ENCODE measurements at places on chromosomes 16 and 17.
A peak's percentile ranks its signal among the peaks of the same experiment; 100 is the strongest.

DNA sequence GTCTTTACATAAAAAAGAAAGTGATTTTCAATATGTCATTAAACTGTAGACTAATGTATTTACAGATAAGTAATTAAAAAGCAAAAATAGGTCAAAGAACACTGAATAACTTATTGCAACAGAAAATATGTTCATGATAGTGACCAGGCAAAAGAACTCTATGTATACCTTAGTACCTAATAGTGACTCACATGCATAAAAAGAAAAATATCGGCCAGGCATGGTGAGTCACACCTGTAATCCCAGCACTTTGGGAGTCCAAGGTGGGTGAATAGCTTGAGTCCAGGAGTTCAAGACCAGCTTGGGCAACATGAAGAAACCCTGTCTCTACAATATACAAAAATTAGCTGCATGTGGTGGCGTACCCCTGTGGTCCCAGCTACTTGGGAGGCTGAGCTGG is 33.0 kb upstream of the TOM1L1 start:
- DNase-seq: no peak

DNA sequence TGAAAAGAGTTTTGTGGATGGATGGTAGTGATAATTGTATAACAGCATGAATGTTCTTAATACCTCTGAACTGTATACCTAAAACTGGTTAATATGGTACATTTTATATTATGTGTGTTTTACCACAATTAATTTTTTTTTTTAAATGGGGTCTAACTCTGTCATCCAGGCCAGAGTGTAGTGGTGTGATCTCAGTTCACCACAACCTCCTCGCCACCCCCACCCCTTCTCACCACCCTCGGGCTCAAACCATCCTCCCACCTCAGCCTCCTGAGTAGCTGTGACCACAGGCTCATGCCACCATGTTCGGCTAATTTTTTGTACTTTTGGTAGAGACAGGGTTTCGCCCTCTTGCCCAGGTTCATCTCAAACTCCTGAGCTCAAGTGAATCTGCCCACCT is 123.2 kb downstream of the CDRT15L2 start:
- no peak for DNase-seq

GRCh38 chr17:39332092-39332491 is 69.3 kb downstream of the FBXL20 start:
- no peak for DNase-seq

DNA sequence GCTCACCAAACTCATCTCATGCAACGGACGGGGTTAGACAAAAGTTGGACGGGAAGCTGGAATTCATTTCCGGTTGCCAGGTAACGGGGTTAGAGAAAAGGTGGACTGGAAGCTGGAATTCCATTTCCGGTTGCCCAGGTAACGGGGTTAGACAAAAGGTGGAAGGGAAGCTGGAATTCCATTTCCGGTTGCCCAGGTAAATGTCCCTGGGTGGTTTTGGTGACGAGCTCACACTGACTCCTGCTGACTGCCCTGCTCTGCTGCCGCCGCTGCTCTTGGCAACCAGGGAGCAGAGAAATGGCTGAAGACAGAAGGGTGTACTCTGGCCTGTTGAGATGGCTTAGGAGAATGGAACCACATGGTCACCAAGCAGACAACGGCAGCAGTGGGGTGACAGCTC is 170.3 kb upstream of the RPH3AL start:
- no peak for DNase-seq

DNA sequence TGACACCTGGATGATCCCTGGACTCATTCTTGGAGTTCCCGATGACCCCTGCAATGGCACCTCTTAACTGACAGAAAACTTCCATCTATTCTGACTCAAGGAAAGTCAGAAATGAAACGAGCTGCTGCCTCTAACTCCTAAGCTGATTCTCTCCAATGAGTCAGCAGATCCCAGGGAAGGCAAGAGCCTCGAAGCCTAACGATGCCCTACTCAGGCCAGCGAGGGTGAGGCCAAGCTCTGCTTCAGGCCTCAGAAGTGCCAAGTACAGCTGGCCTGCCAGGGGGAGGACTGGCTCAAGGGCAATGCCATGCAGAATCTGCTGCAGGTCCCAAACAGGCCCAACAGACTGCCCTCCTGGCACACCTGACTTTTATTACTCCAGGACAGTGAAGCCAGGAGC is 36.3 kb downstream of the PLXDC1 start:
- DNase-seq: no peak

GRCh38 chr17:1989135-1989534 is 36.0 kb downstream of the RTN4RL1 start:
- no peak for DNase-seq

GRCh38 chr17:43576563-43577229 is 30.6 kb upstream of the ETV4 start:
- DNase-seq: peak; percentile 77

GRCh38 chr16:83138512-83138911 is 511.7 kb downstream of the CDH13 start:
- no peak for DNase-seq

- DNase-seq: no peak
Observed at GRCh38 chr17:57363998-57364643, 107.8 kb downstream of the MSI2 start.
